ENCODE measurements at places on chromosomes 16 and 17.

- no peak for DNase-seq
Observed at GRCh38 chr16:84924331-84925091, 86.8 kb downstream of the ZDHHC7 start.

DNA sequence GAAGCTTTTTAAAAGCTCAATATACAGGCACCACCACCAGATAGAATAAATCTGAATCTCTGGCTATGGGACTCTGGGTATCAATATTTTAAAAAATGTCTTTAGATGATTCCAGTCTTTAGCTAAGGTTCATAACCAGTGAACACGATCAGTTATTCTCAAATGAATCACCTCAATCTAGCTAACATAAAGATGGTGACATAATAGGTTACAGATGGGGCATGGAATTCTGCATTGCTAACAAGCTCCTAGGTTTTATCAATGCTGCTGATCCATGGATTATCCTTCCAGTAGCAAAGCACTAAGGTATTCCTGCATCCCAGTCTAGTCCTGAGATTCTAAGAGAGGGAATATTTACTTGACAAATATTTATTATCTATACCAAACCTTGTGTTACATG, 415.5 kb upstream of the CDH11 start:
- no peak for DNase-seq

DNA sequence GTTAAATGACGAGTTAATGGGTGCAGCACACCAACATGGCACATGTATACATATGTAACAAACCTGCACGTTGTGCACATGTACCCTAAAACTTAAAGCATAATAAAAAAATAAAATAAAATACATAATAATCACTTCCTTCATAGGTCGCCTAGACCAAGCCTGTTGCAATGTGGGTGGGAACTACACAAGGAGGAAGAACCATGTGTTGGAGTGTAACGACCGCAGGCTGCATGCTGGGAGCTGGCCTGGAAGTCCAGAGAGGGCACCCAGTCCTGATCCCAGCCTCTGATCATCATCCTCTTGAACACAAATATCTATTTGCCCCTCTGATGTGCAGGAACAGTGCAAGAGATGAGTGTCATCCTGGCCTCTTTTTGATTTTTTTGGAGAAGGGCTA, 224.7 kb upstream of the ASIC2 start:
- no peak for DNase-seq

DNA sequence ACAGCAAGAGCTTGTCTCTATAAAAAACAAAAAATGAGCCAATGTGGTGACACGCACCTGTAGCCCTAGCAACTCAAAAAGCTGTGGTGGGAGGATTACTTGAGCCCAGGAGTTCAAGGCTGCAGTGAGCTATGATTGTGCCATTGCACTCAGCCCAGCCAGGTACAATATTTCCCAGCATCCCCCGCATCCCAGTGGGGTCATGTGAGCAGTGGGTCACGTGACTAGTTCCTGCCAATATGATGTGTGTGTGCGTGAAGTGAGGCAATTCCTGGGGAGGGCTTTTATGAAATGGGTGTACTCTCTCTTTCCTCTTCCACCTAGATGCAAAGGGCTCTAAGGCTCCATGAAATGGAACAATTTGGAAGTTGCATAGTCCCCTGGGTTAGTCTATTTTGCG, 81.3 kb downstream of the GSG1L start:
- peak; percentile 42 for DNase-seq

Data from HCT116 (cell line).